Fibroblast of lung (primary cell): ENCODE measurements at places on chromosomes 4 and X. TPM values are rescaled to one million over a fixed set of nuclear protein-coding genes. Genes with fewer than 3 reads are reported as not detected.

CYLC1 gene
- not detected in 2 replicates for polyA plus RNA-seq

RBM47 gene
- 0.14 and 0.73 TPM in 2 replicates for polyA plus RNA-seq

MAP7D2 gene
- 0.20 and 0.26 TPM in 2 replicates for polyA plus RNA-seq

HAND2 gene
- 0.25 and 0.51 TPM in 2 replicates for polyA plus RNA-seq

TLL1 gene
- polyA plus RNA-seq: 0.10 and 2.7 TPM in 2 replicates
